ENCODE measurements at places on chromosomes 2 and 18.

GRCh38 chr18:12434541-12434929, 26.8 kb downstream of the PRELID3A start:
- no peaks in the 10 kb centered on the region for H3K36me3 ChIP-seq
- no peak overlapping the region for H3K27ac ChIP-seq
- no peaks in the 10 kb centered on the region for H3K4me1 ChIP-seq
- DNase-seq: no peak

DNA sequence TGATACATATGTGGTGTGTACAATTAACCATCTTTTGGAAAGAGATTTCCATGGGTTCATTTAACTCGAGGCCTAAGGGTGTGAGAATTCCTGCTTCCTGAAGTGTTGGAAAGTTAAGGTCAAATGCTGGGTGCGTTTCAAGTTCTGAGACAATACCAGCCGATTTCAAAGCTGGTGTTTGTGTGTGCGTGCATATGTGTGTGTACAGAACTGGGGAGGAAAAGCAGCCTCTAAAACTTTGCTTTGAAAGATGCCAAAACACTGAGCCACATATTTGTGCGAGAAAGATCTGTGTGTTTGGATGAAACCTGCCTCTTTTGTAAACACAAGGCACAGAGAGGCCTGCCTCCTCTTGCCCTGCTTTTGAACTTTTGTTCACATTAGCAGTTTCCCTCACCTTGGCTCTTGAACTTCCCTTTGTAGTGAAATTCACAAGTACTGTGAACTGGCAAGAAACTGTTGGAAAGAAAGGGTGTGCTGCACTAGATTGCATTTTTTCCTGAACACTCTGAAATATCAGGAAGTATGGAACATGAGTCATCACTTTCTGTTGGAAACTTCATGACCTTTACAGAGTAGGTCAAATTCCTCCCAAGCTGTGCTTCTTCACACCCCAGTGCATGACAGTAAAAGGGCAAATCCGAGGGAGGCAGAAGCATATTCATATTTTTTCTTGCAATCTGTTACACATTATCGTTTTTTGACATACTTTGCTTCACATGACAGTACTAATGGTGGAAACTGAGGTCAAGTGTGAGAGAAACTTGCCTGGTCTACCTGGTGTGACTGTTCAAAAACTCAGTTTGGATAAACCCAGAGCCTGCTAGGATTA, 20.0 kb upstream of the CAVIN2 start:
- peak overlapping the region; percentile 77 for H3K27ac ChIP-seq
- H3K36me3 ChIP-seq: no peaks in the 10 kb centered on the region
- no peak overlapping the region for H3K4me3 ChIP-seq
- peaks cover 6% of the 10 kb centered on the region for H3K4me1 ChIP-seq
- H3K27me3 ChIP-seq: no peaks in the 10 kb centered on the region
- DNase-seq: no peak

DNA sequence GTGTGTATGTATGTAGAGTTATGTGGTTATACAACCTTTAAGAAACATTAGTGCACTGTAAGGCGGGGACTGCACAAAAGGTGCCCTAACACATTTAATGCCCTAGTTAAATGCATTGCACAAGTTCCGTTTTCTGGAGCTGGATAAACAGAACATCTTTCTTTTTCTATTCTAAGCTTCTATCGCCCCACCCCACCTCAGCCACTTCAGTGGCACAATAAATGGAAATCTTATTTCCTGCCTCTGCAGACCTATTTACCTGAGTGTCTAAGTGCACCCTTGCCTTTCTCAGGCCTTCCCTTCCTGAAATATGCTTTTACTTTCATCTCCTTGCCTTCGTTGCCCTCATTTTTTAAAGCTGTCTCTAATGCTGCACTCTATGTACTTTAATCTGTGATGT, 123.5 kb downstream of the TANC1 start:
- peaks cover 31% of the 10 kb centered on the region for H3K4me1 ChIP-seq
- H3K27me3 ChIP-seq: no peaks in the 10 kb centered on the region
- no peaks in the 10 kb centered on the region for H3K36me3 ChIP-seq
- peak overlapping the region; percentile 94 for H3K27ac ChIP-seq
- no peak for DNase-seq
- H3K4me3 ChIP-seq: no peak overlapping the region

DNA sequence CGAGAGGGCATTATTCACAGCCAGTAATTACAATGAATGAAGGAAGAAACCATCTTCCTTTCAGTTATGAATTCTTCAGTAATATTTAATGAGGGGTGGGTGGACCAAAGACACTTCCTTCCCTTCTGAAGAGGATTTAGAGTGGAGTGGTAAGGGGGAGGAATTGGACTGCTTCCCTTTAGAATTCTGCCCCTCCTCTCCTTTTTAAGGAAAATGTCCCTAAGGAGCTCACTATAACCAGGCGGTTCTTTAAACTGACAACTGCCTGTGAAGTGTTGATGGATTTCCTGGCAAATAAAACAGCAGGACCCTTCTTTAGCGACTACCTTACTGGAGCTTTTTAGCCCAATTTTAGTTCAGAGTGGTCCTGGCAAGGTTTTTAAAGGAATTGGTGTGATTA, 86.4 kb downstream of the LIMS1 start:
- DNase-seq: no peak
- peak overlapping the region; percentile 42 for H3K27ac ChIP-seq
- peaks cover 13% of the 10 kb centered on the region for H3K4me1 ChIP-seq
- no peaks in the 10 kb centered on the region for H3K27me3 ChIP-seq
- H3K36me3 ChIP-seq: no peaks in the 10 kb centered on the region

DNA sequence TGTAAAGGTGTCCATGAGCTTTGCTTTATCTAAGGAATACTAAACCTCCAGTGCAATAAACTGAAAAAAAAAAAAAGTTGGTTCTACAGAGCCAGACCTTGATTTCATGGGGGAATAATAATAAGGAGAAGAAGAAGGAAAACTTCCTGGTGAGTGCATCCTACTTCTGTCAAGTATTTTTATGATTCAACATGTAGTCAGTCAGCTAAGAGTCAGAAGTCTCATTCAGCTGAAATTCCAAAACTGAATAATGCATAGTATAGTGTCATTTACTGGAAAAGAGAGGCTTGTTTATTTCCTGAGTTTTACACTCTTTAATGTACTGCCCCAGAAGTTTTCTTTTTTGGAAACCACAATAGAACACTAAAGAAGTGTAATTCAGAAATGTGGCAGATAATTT, 77.8 kb upstream of the TACR1 start:
- H3K4me3 ChIP-seq: no peak overlapping the region
- no peak overlapping the region for H3K27ac ChIP-seq
- H3K36me3 ChIP-seq: no peaks in the 10 kb centered on the region
- DNase-seq: no peak
- H3K4me1 ChIP-seq: no peaks in the 10 kb centered on the region
- H3K27me3 ChIP-seq: no peaks in the 10 kb centered on the region

DNA sequence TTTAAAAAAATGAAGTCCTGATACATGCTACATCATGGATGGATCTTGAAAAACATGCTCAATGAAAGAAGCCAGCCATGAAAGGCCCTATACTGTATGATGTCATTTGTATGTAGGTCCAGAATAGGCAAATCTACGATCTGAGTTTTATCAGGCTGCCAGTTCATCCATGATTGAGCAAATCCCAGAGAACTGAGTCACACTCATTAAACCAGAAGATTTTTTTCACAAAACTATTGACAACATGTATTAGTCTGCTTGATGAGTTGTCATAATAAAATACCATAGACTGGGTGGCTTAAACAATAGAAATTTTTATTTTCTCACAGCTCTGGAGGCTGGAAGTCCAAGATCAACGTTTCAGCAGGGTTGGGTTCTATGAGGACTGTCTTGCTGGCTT, 130.7 kb downstream of the MREG start:
- H3K4me1 ChIP-seq: no peaks in the 10 kb centered on the region
- no peak for DNase-seq
- no peak overlapping the region for H3K4me3 ChIP-seq
- no peaks in the 10 kb centered on the region for H3K27me3 ChIP-seq
- no peak overlapping the region for H3K27ac ChIP-seq

DNA sequence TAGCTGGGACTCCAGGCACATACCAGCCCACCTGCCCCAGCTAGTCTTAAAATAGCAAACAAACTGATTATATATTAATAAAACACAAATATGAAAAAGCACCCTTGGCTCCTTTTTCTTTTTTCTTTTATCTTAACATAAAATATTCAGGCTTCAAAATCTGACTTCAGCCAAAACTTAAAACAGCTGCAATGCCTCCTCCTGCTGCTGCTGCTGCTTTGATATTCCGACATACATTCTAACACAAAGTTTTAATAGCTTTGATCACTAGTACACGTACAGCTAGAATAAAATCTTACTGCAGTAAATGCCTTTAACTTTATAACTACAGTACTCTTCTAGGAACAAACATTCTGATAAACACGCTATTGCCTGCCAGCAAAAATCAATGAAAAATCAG, 71.4 kb upstream of the RNU4ATAC start:
- H3K36me3 ChIP-seq: no peaks in the 10 kb centered on the region
- H3K4me1 ChIP-seq: no peaks in the 10 kb centered on the region
- no peak for DNase-seq
- H3K4me3 ChIP-seq: no peak overlapping the region
- no peak overlapping the region for H3K27ac ChIP-seq

DNA sequence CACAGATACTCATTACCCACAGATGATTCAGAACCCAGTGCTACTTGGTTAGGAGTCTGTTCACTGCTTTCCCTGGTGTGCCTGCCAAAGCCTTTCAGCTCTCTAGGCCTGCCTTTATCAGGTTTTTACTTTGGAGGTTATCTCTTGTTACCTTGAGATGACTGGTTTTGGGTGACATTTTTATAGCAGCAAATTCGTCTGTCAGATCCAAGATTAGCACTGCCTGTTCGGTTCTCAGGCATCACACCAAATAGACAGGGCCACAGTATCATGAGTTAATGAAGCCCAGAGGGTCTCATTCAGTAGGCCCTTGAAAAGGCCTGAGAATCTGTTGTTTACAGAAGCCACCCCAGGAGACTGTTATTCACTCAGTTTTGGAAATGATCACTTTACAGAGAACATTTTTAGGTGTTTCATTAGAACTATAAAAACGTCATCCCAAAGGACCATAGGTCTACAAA, 121.2 kb downstream of the OSBPL6 start:
- DNase-seq: no peak
- H3K27ac ChIP-seq: no peak overlapping the region
- no peaks in the 10 kb centered on the region for H3K36me3 ChIP-seq
- H3K4me1 ChIP-seq: no peaks in the 10 kb centered on the region
- no peaks in the 10 kb centered on the region for H3K27me3 ChIP-seq

DNA sequence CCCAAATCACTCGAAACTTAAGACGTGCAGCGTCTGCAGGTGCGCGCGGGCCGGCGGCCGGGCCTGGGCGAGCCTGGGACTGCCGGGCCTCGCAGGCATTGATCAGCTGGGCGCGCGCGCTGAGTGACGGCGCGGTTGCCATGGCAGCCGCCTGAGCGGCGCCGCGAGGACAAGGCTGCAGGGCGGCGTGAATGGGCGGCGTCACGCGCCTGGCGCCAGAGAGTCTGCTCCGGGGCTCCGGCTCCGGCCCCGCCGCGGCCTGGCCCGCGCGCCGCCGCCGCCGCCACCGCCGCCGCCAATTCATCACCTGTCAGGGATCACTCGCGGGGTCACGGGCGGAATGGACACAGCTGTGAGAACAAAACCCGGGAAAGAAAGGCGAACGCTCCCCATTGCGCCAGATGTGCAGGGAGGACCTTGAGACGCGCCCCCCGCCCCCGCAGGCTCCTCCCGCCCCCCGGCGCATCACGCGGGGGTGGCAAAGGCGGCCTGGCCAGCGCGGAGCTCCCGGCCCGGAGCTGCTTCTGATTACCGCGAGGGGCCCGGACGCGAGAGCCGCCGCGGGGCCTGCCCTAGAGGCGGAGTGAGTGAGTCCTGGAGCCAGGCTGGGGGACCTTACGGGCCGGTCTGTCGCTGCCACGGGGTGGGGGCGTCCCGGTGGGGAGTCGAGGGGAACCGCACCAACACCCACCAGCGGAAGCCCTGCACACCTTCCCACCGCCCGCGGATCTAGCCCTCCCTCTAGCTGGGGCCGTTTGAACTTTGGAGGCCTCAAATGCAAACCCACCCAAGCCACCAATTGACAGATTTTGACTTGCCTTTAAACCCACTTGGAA, 2.9 kb upstream of the ID2 start:
- no peaks in the 10 kb centered on the region for H3K27me3 ChIP-seq
- H3K27ac ChIP-seq: peak overlapping the region; percentile 91
- peaks cover 5% of the 10 kb centered on the region for H3K4me1 ChIP-seq
